ENCODE measurements at places on chromosomes 4 and X. TPM values are rescaled to one million over a fixed set of nuclear protein-coding genes. Genes with fewer than 3 reads are reported as not detected.

BTC gene
- 4.2 TPM for polyA plus RNA-seq

RPGR gene
- 10.0 TPM for polyA plus RNA-seq

TSPAN6 gene
- 50.1 TPM for polyA plus RNA-seq

HEPH gene
- 2.0 TPM for polyA plus RNA-seq

HSFX2 gene
- 0.21 TPM for polyA plus RNA-seq

Measured in esophagus (tissue), 2 donors.